Left hindlimb (tissue), 1 donor: ENCODE measurements at places on chromosomes 6 and 20.

DNA sequence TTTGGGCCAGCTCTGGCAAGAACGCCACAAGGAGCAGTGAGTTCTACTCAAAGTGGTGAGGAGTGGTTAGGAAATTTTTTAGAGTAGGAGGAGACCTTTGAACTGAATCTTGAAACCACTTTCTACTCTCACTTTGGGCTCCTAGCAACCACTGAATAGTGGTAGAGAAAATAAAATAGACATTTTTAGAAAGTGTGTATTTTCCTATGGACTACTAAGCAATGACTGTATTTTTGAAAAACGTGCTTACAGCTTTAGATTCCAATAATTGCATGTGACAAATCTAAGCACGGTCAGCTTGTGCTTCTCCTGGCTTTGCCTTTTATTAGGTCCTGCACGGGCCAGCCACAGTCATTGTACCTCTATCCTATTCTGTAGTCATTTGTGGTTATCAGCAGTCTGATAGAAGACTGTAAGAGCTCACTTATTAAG lies 8.7 kb upstream of the IFNGR1 start:
- no peak for DNase-seq

DNA sequence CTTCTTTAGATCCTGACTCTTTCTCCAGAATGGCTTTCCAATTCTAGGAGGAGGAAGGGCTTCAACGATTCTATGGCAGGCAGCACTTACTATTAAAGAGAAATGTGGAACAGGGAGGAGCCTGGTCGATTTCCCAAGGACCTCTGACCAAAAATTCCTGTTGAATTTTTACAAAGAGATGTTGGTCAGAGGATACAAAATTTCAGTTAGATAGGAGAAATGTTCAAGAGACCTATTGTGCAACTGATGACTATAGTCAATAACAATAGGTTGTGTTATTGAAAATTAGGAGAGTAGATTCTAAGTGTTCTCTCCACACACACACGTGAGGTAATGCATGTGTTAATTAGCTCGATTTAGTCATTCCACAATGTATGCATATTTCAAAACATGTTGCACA lies 130.1 kb upstream of the TNFAIP3 start:
- no peak for DNase-seq

DNA sequence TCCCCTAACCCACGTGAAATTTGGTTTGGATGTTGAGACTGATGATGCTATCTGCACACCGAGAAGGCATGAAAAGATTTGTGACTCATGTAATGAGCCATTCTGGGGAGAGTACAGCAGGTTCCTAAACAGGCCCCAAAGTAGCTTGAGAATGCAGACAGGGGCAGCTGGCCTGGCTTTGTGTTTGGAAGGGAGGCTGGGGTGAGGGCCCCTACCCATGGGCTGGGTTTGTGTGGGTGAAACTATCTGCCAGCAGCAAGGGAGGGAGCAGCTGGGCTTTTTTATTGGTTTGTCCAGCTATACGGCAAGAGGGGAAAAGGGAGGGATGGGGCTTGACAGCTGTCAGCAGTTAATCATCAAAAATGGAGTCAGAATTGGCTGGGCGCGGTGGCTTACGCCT lies 87.0 kb upstream of the RNF24 start:
- DNase-seq = peak; percentile 59

- no peak for DNase-seq
These were observed 833.6 kb upstream of the FLRT3 start for GRCh38 chr20:15171016-15171415.

GRCh38 chr6:36249536-36249935 lies 20.3 kb upstream of the PNPLA1 start:
- DNase-seq = no peak

DNA sequence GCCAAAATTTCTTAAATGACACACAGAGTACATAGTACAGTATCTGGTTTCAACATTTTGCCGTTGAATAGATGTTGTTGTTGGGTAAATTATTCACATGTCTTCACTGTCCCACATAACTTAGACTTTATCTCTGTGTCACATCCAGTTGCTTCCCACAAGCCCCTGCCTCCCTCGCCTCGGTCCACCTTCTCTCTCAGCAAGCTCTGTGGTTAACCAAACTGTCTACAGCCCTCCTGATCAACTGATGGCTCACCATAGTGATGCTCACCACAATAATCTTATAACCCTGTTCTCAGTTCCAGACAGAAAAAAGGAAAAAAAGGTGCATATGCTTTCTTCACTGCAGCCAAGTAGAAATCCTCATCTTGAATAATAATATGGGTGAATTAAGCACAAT lies 23.0 kb downstream of the IL17F start:
- DNase-seq = no peak

- no peak for DNase-seq
These were observed 65.4 kb upstream of the FBXL4 start for GRCh38 chr6:99013145-99013544.

GRCh38 chr6:6455272-6455671 lies 133.2 kb upstream of the LY86 start:
- DNase-seq = no peak

GRCh38 chr6:166306378-166307081 lies 1.7 kb downstream of the PRR18 start:
- DNase-seq = no peak

DNA sequence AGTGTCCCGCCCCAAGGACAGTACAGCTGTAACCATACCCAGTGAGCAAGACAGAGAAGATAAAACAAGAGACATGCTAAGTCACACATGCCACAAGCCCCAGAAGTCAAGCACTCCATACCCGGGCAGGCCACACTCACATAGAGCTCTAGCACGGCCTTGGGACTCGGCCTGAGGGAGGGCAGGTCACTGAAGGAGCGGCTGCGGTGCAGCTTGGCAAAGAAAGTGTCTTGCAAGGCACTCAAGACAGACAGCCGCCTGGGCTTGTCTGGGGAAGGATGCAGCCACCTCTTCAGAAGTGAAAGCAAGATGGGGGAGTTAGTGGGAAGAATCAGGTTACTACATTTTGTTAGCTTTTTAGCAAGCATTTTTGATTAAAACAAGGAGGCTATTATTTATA lies 48.7 kb upstream of the ARMH2 start:
- no peak for DNase-seq

DNA sequence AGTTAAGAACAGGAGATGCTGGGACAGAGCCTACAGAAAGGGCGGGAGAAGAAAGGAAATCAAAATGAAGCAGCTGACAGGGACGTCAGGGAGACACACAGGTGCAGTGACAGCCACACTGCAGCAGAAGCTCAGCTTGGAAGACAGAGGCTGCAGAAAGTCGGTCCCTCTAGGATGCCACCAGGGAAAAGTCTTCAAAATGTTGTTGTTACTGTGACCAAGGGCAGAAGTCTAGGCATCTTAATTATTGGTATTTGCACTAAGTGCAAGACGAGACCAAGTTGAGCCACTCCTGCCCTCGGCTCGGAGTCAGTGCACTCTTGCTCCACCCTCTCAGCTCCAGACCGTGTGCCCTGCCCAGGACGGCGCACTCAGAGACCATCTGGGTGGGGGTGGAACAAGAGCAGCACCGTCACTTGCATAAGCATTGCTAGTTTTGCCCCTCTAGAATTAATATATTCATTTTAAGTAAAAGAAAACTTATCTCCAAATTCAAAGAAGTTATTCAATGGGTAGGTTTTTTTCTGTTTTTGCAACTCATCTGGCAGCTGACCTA lies 2.6 kb downstream of the PRR18 start:
- DNase-seq = no peak

GRCh38 chr6:82362878-82363427 lies 664 bp upstream of the TPBG start:
- peak; percentile 75 for DNase-seq

- no peak for DNase-seq
These were observed 807.4 kb upstream of the CITED2 start for GRCh38 chr6:140181876-140182275.
